ENCODE measurements at places on chromosomes 3 and 15. TPM values are rescaled to one million over a fixed set of nuclear protein-coding genes. Genes with fewer than 3 reads are reported as not detected.

GRCh38 chr3:62266668-62267283, 106.6 kb downstream of the FEZF2 start:
- DNase-seq = no peak

DNA sequence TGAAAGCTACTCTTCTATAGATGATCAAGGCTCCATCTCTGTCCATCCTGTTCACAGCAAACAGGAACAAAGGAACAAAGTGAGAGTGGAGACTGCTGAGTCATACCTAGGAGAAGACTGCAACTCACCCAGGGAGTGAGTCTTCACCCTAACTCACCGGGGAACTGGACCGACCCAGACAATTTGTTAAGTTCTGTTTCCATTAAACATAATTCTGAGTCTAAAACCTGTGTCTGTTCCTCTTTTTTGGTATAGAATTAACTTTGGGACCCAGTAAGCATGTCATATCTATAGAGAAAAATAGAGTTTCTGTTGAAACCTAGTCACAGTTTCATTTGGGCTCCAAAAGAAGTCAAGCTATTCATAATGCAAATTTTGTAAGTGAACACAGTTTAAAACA, 21.6 kb downstream of the CCDC80 start:
- no peak for DNase-seq

SH3GL3 gene
- not detected for total RNA-seq

GRCh38 chr3:58242340-58242739, 4.7 kb downstream of the ABHD6 start:
- no peak for DNase-seq

- peak; percentile 42 for DNase-seq
Measured at GRCh38 chr15:99451484-99451883, 114.3 kb upstream of the MEF2A start.

- no peak for DNase-seq
Measured at GRCh38 chr3:39166932-39167532, 13.6 kb upstream of the CSRNP1 start.

GRCh38 chr3:159928666-159929065, 60.0 kb upstream of the IL12A start:
- no peak for DNase-seq

DNA sequence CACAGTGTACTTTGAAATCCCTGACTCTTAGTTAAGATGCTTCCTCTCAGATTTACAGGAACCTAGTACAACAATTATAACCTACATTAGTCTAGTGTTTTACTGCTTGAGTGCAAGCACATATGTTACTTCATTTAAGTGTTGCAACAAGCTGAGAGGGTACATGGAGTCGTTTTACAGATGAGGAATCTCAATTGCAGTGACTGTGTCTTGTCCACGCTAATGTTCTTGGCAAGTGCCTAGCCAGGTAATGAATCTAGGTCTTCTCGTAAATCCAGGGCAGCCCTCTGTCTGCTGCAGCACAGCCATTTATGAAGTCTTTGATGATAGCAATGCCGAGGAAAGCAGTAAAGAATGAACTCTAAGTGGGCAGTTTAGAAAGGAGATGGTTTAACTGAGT, 384.4 kb upstream of the ARPP21 start:
- no peak for DNase-seq

KCNMB3 gene
- 0.43 TPM for total RNA-seq

DNA sequence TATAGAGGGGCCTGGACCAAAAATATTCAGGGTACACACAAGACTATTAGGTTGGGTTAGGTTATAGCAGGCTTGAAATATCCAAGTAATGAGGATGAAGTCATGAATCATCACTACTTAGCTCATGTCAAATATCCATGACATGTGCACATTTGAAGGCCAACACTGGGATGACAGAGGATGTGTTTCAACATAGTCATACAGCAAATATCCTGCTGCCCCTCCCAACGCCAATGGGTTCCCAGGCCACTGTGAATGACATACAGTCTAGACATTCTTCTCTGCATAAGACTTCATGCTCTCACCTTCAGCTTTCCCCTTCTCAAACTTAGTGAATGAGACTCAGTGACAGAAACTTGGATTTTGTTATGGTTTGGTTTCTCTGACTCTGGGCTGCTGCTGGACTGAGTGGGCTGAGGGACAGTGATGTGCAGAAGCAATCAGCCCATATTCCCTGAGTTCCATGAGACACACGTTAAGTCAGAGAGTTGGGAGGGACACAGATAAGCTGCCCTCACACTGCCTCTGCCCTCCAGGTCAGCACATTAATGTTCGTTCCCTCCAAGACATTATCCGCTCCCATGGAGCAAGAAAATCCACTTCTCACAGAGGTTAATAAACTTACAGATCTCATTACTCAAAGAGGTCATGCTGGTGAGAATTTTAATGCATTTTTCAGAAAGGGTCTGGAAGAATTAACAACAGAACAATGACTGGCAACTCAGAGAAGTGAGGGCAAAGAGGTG, 15.4 kb downstream of the HOMER2 start:
- no peak for DNase-seq

EOMES gene
- total RNA-seq = 1.7 TPM

PPP1R2 gene
- 88.6 TPM for total RNA-seq

GRCh38 chr3:119362010-119362409, 67.8 kb downstream of the ARHGAP31 start:
- DNase-seq = no peak

SLC6A1 gene
- not detected for total RNA-seq

- DNase-seq = no peak
Measured at GRCh38 chr3:122629763-122630162, 50.9 kb upstream of the PARP14 start.

GRCh38 chr3:151008699-151009098, 36.2 kb upstream of the CLRN1 start:
- DNase-seq = no peak

GRCh38 chr15:90642464-90643300, 74.5 kb upstream of the BLM start:
- DNase-seq = peak; percentile 48

SECISBP2L gene
- total RNA-seq = 28.6 TPM

DNA sequence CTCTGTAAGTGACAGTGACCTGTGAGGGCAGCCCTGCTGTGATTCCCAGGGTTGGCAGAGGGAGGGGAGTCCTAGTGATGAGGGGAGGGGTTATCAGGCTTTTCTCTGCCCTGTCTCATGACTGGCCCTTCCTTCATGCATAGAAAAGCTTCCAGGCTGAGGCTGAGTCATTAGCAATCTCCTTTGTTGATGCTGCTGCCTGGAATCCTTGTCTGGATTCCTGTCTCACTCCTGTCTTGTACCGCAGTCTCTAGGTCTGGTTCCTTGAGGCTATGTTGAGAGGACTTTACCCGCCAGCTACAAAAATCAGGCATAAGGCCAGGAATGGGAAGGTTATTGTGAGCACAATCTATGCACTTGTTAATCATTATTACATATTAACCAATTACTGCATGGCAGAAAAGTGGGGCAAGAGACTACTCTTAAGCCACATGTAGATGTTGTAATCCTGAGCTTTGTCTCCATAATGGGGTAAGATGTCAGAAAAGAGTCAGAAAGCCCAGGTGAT, 7.2 kb downstream of the KLHL6 start:
- DNase-seq = no peak

TRIM59 gene
- total RNA-seq = 28.7 TPM

FETUB gene
- total RNA-seq = not detected

BRK1 gene
- total RNA-seq = 59.4 TPM

DNA sequence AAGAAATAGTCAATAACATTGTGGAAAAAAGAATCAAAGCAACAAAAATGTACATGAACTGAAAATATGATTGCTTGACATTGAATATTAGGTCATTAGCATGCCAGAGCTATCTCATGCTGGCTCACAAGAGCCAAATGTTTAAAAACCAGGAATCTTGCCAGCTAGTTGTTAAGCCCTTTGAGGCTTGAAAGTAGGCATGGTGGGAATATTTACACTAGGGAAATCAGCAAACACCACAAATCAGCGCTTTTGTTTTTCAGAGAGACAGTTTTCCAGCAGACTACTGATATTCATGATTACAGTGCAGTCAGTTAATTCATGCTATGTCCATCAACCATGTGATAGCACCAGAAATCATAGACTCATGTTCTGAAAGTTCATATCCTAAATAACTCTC, 144.8 kb downstream of the ARPP21 start:
- no peak for DNase-seq

DNA sequence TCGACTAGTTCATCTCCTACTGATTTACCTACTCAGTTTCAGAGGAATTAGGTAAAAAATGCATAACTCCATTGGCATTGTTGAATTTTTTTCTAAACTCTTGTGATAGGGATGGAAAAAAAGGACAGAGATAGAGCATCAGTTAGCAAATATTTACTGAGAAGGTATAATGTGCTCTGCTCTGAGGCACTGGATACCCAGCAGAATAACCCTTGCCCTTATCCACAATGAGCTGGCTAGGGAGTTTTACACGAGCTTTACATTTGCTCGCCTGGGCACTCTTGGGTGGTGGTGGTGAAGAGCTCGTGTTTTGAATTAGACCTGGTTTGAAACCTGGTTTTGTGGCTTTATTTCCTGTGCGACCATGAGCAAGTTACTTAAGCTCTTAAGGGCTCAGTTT, 149.6 kb downstream of the RORA start:
- DNase-seq = no peak

SYNM gene
- 0.16 TPM for total RNA-seq

DNA sequence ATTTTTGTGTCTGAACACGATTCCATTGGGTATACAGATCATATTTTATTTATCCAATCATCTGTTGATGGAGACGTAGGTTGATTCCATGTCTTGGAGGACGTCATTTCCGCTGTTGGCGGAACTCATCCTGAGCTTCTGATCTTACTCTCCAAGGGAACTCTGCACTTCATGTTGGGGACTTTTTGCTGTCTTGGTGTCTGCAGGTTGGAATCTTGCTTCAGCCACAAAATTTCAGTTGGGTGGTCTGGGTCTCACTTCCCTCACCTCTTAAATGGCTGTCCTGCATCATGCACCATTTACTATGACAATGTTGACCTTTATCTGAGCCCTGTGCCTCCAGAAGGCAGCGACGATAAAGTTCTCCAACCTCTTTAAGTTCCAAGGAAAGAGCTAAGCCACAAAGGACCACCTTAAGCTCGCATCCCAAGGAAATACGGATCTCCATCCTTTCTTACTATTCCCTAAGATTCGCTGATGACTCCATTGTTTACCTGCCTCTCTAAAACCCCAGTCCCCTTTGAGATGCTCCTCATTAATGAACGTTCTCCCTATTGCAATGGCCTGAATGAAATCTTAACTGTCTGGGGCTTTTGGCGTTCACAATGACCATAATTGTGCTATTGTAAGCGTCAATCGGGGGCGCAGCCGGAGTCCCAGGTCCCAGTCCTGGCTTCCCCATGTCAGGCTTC, 23.1 kb upstream of the RNU6-1 start:
- DNase-seq = no peak

DNA sequence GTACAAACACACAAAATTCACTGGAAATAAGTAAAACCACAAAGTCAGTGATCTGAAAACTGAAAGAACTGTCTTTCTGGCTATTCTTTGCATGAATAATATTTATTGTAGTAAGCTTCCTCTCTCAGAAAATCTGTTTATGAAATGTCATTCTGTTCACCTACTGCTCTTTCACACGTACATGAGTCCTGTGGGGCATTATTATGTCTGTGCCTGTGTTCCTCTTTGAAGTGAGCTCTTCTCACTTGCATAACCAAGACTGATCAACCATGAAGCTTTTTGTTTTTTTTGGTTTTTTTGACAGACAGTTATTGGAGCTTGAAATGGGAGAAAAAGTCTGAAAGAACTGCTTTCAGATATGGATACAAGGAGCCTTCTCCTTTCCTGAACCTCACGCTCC, 195.8 kb downstream of the PLCH1 start:
- DNase-seq = no peak

CIB2 gene
- total RNA-seq = 1.4 TPM

GRCh38 chr15:90956274-90957030, 1.8 kb downstream of the RCCD1 start:
- no peak for DNase-seq

A4GNT gene
- total RNA-seq = not detected

DNA sequence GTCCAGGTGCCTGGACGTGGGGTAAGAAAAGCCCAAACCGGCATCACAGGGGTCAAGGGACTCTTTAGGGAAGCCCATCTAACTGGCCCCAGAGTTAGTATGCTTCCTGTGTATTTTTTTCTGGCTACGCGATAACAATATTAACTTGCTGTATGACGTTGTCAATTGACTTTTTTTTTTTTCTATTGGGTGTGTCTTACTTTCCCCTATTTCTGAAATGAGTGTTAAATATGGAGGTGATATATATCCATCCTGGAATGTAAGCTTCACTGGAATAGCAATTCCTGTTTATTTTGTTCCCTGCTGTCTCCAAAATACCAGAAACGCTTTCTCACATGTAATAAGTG, 598 bp upstream of the GMNC start:
- DNase-seq = no peak

UNC13C gene
- total RNA-seq = not detected

DNA sequence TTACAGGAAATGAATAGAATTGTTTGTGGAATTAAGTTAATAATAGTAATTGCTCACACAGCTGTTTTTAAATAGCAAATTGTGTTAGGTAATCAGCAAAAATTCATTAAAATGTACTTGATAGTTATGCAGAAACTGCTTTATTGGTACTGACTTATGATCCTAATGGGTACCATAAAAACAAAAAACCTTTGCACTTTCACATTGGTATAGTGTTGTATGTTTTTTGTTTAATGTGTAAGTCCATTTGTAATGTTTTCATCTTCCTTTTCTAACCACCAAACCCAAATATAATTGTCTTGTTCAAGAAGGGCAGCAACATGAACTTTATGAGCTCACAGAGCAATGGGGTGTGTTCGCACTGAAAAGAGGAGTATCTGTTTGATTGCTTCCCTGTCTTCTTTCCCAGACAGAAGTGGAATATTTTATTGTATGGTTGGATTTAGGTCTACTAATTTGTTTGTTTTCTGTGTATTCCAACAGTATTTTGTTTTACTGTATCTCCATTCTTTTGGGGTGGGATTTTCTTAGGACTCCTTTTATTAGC, 135.8 kb downstream of the TCF12 start:
- no peak for DNase-seq

GRCh38 chr3:160921020-160921635, 165.1 kb downstream of the PPM1L start:
- DNase-seq = no peak

DNA sequence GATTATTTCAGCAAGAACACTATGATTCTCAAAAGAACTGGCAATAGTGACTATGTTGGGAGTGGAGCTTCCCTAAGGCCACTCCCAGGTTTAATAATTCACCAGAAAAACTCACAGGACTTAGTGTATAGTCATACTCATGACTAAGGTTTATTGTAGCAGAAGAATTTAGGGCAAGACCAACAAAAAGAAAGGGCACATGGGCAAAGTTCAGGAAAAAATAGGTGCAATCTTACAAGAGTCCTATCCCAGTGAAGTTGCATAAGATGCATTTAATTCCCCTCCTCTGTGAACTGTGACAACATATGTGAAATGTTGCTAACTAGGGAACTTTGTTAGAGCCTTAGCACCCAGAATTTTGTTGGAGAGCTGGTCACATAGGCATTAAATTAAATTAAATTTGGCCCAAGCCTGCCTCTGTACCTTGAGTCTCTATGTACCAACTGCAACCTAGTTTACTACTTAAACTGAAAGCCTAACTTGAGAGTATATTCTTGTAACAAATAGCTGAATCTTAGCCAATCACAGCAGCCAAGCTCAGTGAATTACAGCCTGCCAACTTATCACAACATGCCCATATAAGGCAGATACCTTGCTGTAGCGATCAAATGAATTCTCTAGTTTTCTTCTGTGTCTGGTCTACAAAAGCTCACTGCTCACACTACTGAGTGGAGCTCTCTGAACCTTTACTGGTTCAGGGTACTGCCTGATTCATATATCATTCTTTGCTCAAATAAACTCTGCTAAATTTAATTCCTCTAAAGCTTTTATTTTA, 386.2 kb upstream of the ARHGEF26 start:
- no peak for DNase-seq

CCR8 gene
- 0.53 TPM for total RNA-seq

HRH1 gene
- total RNA-seq = 0.10 TPM

- DNase-seq = no peak
Measured at GRCh38 chr15:78260489-78260888, 3.9 kb upstream of the DNAJA4 start.

All from activated naive CD4-positive, alpha-beta T cell treated with anti-CD3 and anti-CD28 coated beads, Interleukin-2, amount 50 U/mL, for 72 hours (primary cell).